ENCODE measurements at places on chromosomes 7 and 10. TPM values are rescaled to one million over a fixed set of nuclear protein-coding genes. Genes with fewer than 3 reads are reported as not detected.

Gene HNRNPA2B1
- total RNA-seq = 368 TPM

Gene PNLIP
- total RNA-seq = not detected

Gene THNSL1
- total RNA-seq = 2.7 TPM

Gene PRKAR2B
- 10.3 TPM for total RNA-seq

Gene BUB3
- total RNA-seq = 67.3 TPM

Gene MALRD1
- total RNA-seq = 6.0 TPM

Gene TUBAL3
- total RNA-seq = not detected

Gene WDFY4
- 44.4 TPM for total RNA-seq

Gene CELF2
- total RNA-seq = 106 TPM

Gene CYP26C1
- 0.27 TPM for total RNA-seq

Gene NPY
- not detected for total RNA-seq

Gene ANKRD22
- 0.71 TPM for total RNA-seq

Gene GFRA1
- total RNA-seq = 9.8 TPM

Gene SPDYE1
- total RNA-seq = not detected

Gene MBL2
- total RNA-seq = not detected

- DNase-seq = no peak
- no peak overlapping the region for H3K27ac ChIP-seq
- H3K27me3 ChIP-seq = no peaks in the 10 kb centered on the region
- peaks cover 22% of the 10 kb centered on the region for H3K36me3 ChIP-seq
These were observed 21.2 kb downstream of the CAV1 start for GRCh38 chr7:116546054-116546453.

DNA sequence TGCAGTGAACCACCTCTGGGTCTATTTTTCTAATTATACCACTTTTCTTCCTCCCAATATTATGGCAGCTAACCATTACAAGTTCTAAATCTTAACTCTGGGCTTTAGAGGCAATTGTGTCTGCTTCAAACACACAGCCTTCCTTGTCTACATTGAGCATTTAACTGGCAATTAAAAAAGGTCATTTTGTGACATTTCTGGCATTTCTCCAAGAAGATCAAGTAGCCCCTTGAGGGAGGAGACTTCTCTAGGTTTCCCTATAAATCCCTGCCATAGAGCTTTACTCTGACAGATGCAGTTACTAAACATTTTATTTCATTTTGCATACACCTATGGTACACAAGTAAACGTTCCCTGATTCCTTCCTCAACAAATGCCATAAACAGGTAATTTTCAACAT, 33.4 kb upstream of the FAM133B start:
- no peak overlapping the region for H3K4me3 ChIP-seq
- H3K27ac ChIP-seq = no peak overlapping the region
- H3K4me1 ChIP-seq = peaks cover 10% of the 10 kb centered on the region
- no peaks in the 10 kb centered on the region for H3K27me3 ChIP-seq

GRCh38 chr10:23338155-23338828, 6.3 kb downstream of the C10orf67 start:
- no peaks in the 10 kb centered on the region for H3K4me1 ChIP-seq
- H3K4me3 ChIP-seq = no peak overlapping the region
- no peaks in the 10 kb centered on the region for H3K36me3 ChIP-seq
- peaks cover 5% of the 10 kb centered on the region for H3K27me3 ChIP-seq

GRCh38 chr10:4837551-4837950, 11.5 kb downstream of the AKR1E2 start:
- DNase-seq = no peak
- H3K36me3 ChIP-seq = peaks cover 33% of the 10 kb centered on the region
- H3K27me3 ChIP-seq = no peaks in the 10 kb centered on the region
- no peak overlapping the region for H3K4me3 ChIP-seq
- no peaks in the 10 kb centered on the region for H3K4me1 ChIP-seq
- no peak overlapping the region for H3K27ac ChIP-seq

- H3K4me1 ChIP-seq = no peaks in the 10 kb centered on the region
- peaks cover 28% of the 10 kb centered on the region for H3K27me3 ChIP-seq
- no peak overlapping the region for H3K4me3 ChIP-seq
These were observed 73.7 kb downstream of the FOXL3 start for GRCh38 chr7:363626-364025.

DNA sequence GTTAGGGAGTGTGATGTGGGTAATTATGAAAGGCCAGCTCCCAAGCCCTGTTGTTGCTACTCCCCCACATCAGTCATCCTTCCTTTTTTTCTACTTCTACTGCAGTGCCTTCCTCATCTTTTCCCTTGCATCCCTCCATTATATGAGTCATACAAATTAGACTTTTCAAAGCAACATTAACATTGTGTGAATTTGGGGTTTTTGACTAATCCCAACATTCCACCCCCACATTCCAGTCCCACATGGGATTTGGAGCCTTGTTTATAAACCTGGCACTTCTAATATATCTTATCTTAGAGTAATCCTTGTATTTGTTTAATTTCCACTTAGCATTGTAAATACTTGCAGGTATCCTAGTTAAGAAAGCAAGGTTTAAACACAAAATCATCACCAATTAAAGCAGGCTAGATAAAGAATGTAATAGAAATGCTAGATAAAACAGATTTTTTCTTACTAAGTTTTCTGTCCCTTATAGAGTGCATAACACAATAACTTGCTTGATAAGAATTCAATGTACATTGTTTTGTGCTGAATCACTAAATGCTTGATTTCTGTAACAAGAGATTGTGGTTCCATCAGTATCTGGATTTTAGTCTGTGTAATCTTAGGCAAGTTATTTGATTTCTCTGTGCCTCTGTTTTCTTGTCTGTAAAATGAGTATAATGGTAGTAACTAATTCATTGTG, 165.8 kb downstream of the CFTR start:
- no peaks in the 10 kb centered on the region for H3K36me3 ChIP-seq
- no peaks in the 10 kb centered on the region for H3K27me3 ChIP-seq
- DNase-seq = no peak
- no peaks in the 10 kb centered on the region for H3K4me1 ChIP-seq

DNA sequence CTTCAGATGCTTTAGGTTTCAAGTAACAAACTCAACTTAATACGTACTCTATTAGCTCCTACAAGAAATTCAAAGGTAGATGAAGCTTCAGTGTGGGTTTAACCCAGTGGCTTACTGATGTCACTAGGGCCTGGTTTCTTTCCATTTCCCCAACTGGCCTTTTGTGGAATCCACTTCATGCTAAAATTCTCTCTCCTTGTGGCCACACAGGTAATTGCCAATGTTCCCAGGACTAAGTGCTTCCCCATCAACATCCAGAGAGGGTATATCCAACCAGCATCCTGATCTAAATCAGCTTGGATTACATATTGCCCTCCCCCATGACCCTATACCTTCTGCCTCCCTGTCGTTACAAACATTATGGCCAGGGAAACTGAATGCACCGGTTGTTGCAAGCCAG, 10.7 kb downstream of the FBXL13 start:
- H3K4me3 ChIP-seq = no peak overlapping the region
- no peaks in the 10 kb centered on the region for H3K27me3 ChIP-seq
- no peaks in the 10 kb centered on the region for H3K4me1 ChIP-seq
- no peak overlapping the region for H3K27ac ChIP-seq

GRCh38 chr7:28890137-28890536, 68.0 kb downstream of the TRIL start:
- no peak overlapping the region for H3K27ac ChIP-seq
- H3K36me3 ChIP-seq = no peaks in the 10 kb centered on the region
- H3K4me1 ChIP-seq = no peaks in the 10 kb centered on the region

DNA sequence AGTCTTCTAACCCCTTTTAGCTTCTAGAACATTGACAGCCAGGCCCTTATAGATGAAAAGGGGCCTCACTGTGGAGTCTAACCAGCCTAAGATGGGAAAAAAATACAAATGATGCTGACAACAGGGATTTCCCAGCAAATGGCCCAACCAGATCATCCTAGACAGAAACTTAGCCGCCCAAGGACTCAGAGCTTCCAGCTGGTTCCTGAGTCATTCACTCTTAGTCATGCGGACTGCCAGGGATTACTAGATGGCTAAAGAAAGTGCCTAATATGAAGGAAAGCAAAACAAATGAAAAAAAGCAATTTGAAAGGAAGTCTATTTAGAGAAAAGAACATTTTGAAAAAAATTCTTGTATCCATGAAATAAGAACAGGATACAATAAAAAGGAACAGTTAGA, 23.7 kb downstream of the TSPAN14 start:
- no peak overlapping the region for H3K27ac ChIP-seq
- no peak for DNase-seq
- H3K27me3 ChIP-seq = no peaks in the 10 kb centered on the region
- H3K4me3 ChIP-seq = no peak overlapping the region
- peaks cover 61% of the 10 kb centered on the region for H3K4me1 ChIP-seq

GRCh38 chr7:24637706-24638105, 64.5 kb downstream of the PALS2 start:
- no peak for DNase-seq
- no peak overlapping the region for H3K4me3 ChIP-seq
- no peak overlapping the region for H3K27ac ChIP-seq
- H3K27me3 ChIP-seq = no peaks in the 10 kb centered on the region
- no peaks in the 10 kb centered on the region for H3K4me1 ChIP-seq

DNA sequence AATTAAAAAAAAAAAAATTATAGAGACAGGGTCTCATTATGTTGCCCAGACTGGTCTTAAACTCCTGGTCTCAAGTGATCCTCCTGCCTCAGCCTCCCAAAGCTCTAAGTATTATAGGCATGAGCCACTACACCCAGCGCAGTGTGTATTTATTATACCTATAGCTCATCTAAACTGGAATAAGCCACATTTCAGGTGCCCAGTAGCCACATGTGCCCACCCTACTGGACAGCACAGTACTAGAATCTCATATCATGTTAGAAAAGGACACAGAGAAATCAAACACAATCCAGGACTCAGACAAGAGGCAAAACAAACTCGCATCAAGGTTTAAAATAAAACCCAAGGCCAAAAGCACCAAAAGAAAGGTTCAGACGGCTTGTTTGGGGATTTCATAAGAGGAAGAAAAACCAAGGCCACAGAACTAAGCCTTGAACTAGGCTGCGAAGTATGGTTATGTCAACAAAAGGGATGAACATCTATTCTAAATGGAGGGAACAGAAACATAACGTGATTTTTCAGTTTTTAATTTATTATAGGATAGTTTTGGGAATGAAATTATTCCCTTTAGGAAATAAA, 32.3 kb downstream of the SLC16A9 start:
- H3K27me3 ChIP-seq = no peaks in the 10 kb centered on the region
- no peak for DNase-seq
- H3K27ac ChIP-seq = no peak overlapping the region
- no peaks in the 10 kb centered on the region for H3K4me1 ChIP-seq

DNA sequence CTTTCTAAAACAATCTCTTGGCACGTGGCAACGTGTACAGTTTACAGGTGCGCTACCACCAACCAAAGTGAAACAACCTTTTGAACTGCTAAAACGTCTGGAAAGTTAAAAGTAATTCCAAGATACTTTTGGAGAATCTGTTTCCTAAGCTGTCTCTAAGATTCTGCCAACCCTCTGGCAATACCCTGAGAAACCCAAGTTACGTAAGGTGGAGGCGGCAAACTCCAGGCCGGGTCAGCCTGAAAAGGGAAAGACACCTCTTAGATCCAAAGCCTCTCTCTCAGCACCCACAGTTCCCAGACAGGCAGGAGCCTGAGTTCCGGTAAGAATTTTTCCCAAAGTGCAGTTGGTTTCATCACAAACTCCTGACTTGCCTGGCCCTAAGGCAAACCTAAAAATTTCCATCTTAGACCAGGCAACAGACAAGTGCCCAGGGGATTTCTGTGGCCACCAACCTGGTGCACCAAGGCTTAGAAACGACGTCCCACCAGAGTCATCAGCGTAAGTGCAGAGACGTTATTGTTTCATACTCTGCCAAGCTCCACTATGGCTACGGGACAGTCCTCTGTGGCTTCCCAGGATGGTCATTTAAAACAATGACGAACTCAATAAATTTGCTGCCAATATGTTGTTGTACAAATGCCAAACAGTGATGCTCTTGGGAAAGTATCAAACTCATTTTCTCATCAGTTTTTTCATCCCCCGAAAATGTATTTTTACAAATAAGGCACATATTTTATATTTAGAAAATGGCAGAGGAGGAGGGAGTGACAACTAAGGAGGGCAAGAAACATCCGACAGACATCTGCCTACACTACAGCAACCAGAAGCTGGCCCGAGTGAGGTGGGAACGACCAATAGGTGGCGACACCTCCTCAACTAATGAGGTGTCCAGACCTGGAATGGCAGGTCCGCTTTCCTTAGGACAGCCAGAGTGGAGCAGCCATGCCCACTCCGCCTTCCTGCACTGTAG, 205.8 kb upstream of the FRMD4A start:
- H3K4me3 ChIP-seq = no peak overlapping the region
- no peaks in the 10 kb centered on the region for H3K27me3 ChIP-seq
- DNase-seq = peak; percentile 80
- peaks cover 10% of the 10 kb centered on the region for H3K36me3 ChIP-seq
- peaks cover 34% of the 10 kb centered on the region for H3K4me1 ChIP-seq
- no peak overlapping the region for H3K27ac ChIP-seq

GRCh38 chr10:48913674-48914073, 26.0 kb downstream of the LRRC18 start:
- DNase-seq = no peak
- peaks cover 8% of the 10 kb centered on the region for H3K36me3 ChIP-seq
- H3K4me3 ChIP-seq = no peak overlapping the region

GRCh38 chr10:70575874-70576802, 26.4 kb downstream of the PRF1 start:
- peak overlapping the region; percentile 21 for H3K27ac ChIP-seq
- H3K36me3 ChIP-seq = no peaks in the 10 kb centered on the region
- H3K4me1 ChIP-seq = peaks cover 29% of the 10 kb centered on the region
- H3K4me3 ChIP-seq = peak overlapping the region; percentile 1
- H3K27me3 ChIP-seq = no peaks in the 10 kb centered on the region

DNA sequence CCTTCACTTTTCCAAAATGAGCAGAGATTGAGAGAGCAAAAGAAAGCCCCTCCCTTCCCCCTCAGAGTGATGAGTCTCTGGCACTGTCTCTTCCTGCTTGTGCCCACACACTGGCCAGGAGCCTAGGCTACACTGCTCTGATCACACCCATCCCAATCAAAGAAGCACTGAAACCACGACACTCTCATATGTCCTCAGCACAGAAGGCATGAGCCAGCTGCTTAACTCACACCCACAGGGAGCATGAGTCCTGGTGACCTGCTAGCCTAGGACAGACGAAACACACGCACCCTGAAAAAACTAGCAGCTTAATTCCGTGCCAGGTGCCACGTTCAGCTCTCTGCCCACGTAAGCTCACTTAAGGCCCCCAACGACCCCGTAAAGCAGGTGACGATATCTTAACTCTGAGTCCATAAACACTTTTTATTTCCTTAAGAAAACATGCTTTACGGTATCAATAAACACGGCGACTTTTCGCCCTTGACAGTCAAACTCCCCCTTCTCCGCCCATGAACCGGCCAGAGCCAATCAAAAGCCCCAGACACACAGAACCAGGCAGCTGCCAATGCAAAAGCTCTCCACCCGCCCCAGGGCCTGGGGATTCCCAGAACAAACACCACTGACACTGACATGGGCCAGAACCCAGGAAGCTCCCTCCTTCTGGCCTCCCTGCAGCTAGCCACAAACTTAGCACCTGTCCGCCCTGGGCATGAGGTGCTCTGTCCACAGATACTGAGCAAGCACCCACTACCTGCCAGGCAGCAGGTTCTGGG, 69.0 kb downstream of the TNRC18 start:
- H3K27me3 ChIP-seq = no peaks in the 10 kb centered on the region
- peaks cover 97% of the 10 kb centered on the region for H3K36me3 ChIP-seq
- DNase-seq = no peak
- H3K4me3 ChIP-seq = no peak overlapping the region
- H3K27ac ChIP-seq = no peak overlapping the region
- peaks cover 44% of the 10 kb centered on the region for H3K4me1 ChIP-seq

GRCh38 chr10:34281661-34282582, 533.2 kb downstream of the PARD3 start:
- no peaks in the 10 kb centered on the region for H3K27me3 ChIP-seq
- H3K4me3 ChIP-seq = no peak overlapping the region
- H3K27ac ChIP-seq = no peak overlapping the region
- no peaks in the 10 kb centered on the region for H3K36me3 ChIP-seq

- no peak for DNase-seq
- H3K36me3 ChIP-seq = peaks cover 90% of the 10 kb centered on the region
- no peak overlapping the region for H3K4me3 ChIP-seq
- H3K27me3 ChIP-seq = no peaks in the 10 kb centered on the region
- H3K4me1 ChIP-seq = no peaks in the 10 kb centered on the region
- peak overlapping the region; percentile 36 for H3K27ac ChIP-seq
These were observed 112.4 kb downstream of the SMURF1 start for GRCh38 chr7:99031496-99031895.

Data from lower lobe of right lung (tissue), 2 donors.